ENCODE measurements at places on chromosomes 4 and X.

- H3K27me3 ChIP-seq = no peaks in the 10 kb centered on the region
- H3K4me3 ChIP-seq = no peak overlapping the region
- no peak overlapping the region for H3K27ac ChIP-seq
- H3K36me3 ChIP-seq = no peaks in the 10 kb centered on the region
Observed at GRCh38 chrX:137118136-137118535, 84.3 kb upstream of the GPR101 start.

GRCh38 chr4:1765409-1766072, 27.6 kb upstream of the FGFR3 start:
- H3K4me1 ChIP-seq = peaks cover 30% of the 10 kb centered on the region
- no peak overlapping the region for H3K27ac ChIP-seq
- no peaks in the 10 kb centered on the region for H3K36me3 ChIP-seq
- no peak overlapping the region for H3K4me3 ChIP-seq

DNA sequence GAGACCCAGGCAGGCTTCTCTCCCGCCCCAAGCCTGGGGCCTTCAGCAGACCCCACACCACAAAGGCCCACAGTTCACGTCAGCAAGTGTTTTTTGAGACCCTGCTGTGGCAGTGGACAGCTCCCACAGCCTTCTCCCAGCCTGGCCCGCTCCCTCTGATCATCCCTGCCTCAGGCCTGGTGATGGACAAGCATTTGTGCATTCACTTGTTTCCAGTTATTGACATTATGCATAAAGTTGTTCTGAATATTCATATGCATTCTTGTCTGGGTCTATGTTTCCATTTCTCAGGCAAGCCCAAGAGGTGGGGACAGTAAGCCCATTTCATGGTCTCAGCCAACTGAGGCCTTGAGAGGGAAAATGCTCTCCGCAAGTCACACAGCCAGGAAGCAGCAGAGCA, 14.7 kb downstream of the TRO start:
- H3K4me1 ChIP-seq = no peaks in the 10 kb centered on the region
- peaks cover 7% of the 10 kb centered on the region for H3K36me3 ChIP-seq
- no peak for DNase-seq

DNA sequence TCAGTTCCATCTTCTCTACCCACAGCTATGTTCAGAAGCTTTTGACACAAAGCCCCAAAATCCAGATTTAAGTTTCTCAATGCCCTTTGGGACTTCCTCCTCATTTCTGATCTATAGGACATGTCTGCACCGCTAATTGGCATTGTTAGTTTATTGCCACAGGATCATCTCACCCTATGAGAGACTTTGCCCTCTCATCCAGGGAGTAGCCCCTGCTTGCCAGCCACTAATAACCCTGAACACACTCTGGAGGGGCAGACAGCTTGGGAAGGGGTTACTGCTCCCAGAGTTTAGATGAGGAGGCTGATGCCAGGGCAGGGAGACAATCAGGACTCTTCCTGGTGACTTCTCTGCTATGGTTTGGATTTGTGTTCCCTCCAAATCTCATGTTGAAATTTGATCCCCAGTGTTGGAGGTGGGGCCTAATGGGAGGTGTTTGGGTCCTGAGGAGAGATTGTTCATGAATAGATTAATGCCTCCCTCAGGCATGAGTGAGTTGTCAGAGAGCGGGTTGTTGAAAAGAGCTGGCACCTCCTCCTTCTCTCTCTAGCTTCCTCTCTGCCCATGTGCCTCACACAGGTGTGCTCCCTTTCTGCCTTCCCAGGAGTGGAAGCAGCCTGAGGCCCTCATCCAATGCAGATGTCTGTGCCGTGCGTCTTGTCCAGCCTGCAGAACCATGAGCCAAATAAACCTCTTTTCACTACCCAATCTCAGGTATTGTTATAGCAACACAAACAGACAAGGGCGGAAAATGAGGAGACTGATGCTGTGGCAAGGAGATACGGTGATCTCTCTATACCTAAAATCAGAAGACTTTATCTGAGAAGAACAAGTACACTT, 3.6 kb upstream of the SCARB2 start:
- no peaks in the 10 kb centered on the region for H3K36me3 ChIP-seq
- DNase-seq = no peak
- no peak overlapping the region for H3K27ac ChIP-seq
- H3K4me1 ChIP-seq = peaks cover 26% of the 10 kb centered on the region
